Activated T-helper 2 cell treated with anti-CD3 and anti-CD28 coated beads, Interferon-gamma antibody, Interleukin-2, Interleukin-4, amounts not matched to agents 10 μg/mL and 5 μg/mL and 100 μg/mL, durations not matched to agents 14 hours and 24 hours and 36 hours (primary cell): ENCODE measurements at places on chromosomes 5 and 9.

DNA sequence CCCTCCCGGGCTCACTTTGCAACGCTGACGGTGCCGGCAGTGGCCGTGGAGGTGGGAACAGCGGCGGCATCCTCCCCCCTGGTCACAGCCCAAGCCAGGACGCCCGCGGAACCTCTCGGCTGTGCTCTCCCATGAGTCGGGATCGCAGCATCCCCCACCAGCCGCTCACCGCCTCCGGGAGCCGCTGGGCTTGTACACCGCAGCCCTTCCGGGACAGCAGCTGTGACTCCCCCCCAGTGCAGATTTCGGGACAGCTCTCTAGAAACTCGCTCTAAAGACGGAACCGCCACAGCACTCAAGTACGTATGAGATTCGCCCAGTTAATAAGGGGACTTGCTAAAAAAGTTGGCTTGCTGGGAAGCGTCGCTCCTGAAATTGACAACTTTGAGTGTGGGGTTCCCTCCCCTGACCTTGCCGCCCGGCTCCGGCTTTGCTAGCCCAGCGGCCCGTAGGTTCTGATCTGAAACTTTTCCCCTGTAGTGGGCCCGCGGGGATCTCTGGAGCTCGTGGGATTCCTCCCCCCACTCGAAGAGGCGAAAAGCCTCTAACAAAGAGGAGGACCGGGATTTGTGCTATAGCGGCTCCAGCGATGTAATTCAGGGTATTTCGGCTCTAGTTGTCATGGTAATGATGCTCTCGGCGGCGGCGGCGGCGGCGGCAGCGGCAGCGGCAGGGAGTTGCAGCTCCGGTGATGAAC lies 572 bp downstream of the NR4A3 start:
- H3K27ac ChIP-seq, result peak overlapping the region; percentile 87
- peak overlapping the region; percentile 100 for H3K4me3 ChIP-seq
- DNase-seq, result peak; percentile 43
- H3K36me3 ChIP-seq, result peaks cover 53% of the 10 kb centered on the region
- H3K4me1 ChIP-seq, result peaks cover 40% of the 10 kb centered on the region

GRCh38 chr5:137656558-137656957 lies 79.3 kb downstream of the KLHL3 start:
- H3K36me3 ChIP-seq, result no peaks in the 10 kb centered on the region
- peaks cover 2% of the 10 kb centered on the region for H3K4me1 ChIP-seq
- no peak overlapping the region for H3K4me3 ChIP-seq
- no peak for DNase-seq
- no peaks in the 10 kb centered on the region for H3K27me3 ChIP-seq

DNA sequence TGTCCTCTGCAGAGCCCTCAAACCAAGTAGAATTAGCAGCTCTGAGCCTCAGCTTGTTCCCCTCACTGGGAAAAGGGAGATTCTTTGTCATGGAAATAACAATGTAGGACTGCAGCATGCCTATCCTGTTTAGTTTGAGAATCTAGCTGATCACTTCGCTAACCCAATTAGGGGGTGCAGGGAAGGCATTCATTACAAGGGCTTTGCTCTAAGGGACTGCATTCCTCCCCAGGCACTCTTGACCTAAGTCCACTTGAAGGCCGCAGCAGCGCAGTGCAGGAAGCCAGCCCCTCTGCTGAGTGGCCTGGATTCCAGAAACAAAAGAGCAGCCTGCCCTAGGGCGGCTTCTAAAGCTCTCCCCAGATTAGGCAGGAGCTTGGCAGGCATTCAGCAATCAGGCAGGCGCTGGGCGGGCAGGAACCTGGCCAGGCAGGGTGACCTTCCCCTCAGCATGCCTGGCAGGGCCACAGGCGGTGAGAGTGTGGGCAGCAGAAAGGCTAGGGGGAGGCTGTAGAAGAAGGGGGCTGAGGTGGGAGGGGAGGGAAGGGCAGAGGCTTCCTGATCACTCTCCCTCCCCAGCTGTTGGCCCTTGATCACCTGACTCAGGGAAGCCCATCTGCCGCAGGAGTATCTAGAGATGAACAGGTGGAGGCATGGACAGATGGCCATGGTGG lies 24.8 kb downstream of the CCNJL start:
- H3K4me1 ChIP-seq, result no peaks in the 10 kb centered on the region
- H3K27ac ChIP-seq, result no peak overlapping the region
- H3K36me3 ChIP-seq, result no peaks in the 10 kb centered on the region
- no peak overlapping the region for H3K4me3 ChIP-seq
- no peaks in the 10 kb centered on the region for H3K27me3 ChIP-seq
- DNase-seq, result no peak

- H3K4me3 ChIP-seq, result no peak overlapping the region
- no peaks in the 10 kb centered on the region for H3K4me1 ChIP-seq
- no peaks in the 10 kb centered on the region for H3K36me3 ChIP-seq
- no peaks in the 10 kb centered on the region for H3K27me3 ChIP-seq
- H3K27ac ChIP-seq, result no peak overlapping the region
- no peak for DNase-seq
Measured at GRCh38 chr9:16211946-16212345, 658.5 kb downstream of the BNC2 start.

DNA sequence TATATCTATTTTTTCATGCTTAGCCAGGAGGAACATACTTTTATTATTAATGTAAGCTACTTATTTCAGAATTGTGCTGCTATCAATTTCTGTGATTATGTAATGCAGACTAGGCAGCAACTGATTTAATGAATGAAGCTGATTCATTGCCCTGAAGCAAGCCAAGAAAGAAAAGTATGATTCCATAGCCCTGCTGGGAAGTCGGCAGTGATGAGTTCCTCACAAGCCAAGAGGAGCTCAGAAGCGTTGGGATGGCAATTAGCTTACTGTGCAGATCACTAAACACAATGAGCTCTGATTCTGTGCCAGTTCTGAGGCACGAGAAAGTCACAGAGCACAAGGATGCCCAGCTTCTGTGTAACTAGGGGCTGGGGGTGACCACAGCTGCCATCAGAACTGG lies 254.3 kb upstream of the KLF9 start:
- H3K4me3 ChIP-seq, result no peak overlapping the region
- H3K27ac ChIP-seq, result no peak overlapping the region
- peaks cover 2% of the 10 kb centered on the region for H3K27me3 ChIP-seq
- no peaks in the 10 kb centered on the region for H3K36me3 ChIP-seq
- DNase-seq, result no peak
- peaks cover 10% of the 10 kb centered on the region for H3K4me1 ChIP-seq

GRCh38 chr5:135008556-135008955 lies 25.5 kb downstream of the PITX1 start:
- no peaks in the 10 kb centered on the region for H3K36me3 ChIP-seq
- no peak overlapping the region for H3K27ac ChIP-seq
- no peaks in the 10 kb centered on the region for H3K27me3 ChIP-seq
- H3K4me1 ChIP-seq, result no peaks in the 10 kb centered on the region

DNA sequence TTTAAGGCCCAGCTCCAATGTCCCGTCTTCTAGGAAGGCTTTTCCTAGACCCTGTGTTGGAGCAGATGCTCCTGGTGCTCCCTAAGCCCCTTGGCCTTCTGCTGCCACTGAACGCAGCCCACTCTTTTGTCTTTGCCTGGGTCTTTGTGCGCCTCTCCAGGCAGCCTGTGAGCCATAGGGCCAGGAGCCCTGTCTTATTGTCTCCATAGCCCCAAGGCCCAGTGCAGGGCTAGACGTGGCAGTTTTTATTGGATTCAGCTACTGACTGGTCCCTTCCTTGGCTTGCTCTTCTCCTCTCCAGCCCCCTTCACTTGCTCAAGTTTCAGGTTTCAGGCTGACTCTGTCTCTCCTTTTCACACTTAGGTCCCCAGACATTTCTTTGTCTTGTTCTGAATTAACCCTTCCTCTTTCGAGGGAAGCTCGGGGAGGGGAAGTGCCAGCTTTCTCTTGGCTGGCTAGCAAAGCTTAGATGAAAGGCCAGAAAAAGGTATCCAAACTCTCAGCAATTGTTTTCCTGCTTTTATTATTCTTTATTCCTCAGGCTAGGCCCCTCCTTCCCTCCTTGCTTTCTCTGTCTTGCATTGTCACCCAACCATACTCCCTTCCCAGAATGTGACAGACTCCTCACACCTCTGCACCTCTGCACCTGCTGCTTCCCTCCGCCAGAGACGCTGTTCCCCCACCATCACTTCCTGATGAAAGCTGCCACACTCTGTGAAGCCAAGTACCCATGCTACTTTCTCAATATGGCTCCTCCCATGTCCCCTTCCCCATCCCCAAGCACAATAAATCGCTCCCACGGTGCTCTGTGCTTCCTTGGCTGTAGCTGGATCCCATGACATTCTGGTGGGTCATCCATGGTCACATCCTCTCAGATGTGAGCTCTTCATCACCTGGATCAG lies 101.6 kb upstream of the CPEB4 start:
- H3K4me1 ChIP-seq, result peaks cover 14% of the 10 kb centered on the region
- no peaks in the 10 kb centered on the region for H3K36me3 ChIP-seq
- H3K27ac ChIP-seq, result no peak overlapping the region
- no peaks in the 10 kb centered on the region for H3K27me3 ChIP-seq
- no peak for DNase-seq

DNA sequence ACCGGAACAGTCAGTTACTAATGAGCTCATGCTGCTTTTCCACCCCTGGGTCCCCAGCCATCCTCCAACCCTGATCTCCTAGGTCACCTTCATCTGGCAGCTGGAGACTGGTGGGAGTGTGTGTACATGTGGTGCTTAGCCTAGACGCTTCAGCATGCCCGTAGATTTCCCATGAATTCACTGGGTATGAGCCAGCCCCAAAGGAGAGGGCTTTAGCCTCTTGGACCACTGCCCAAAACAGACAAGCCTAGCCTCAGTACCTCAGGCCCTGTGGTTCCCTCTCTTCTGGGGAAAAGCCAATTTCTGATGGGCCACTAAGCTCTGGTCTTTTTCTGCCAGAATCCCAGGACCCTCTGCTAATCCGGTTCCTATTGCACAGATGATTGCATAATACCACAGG lies 48.0 kb upstream of the ASTN2 start:
- DNase-seq, result no peak
- no peaks in the 10 kb centered on the region for H3K4me1 ChIP-seq
- no peaks in the 10 kb centered on the region for H3K36me3 ChIP-seq
- no peak overlapping the region for H3K4me3 ChIP-seq
- no peaks in the 10 kb centered on the region for H3K27me3 ChIP-seq

DNA sequence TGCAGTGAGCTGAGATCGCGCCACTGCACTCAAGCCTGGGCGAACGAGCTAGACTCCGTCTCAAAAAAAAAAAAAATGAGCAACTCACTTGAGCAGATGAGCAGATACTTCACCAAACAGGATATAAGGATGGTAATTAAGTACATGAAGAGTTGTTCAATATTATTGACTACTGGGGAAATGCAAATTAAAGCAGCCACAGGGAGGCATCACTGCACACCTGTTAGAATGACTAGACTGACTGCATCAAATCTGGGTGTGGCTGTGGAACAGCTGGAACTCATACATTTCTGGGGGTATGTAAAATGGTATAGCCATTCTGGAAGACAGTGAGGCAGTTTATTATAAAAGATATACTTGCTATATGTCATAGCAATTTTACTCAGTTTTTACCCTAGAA lies 93.0 kb downstream of the WNK2 start:
- H3K4me1 ChIP-seq, result no peaks in the 10 kb centered on the region
- no peaks in the 10 kb centered on the region for H3K36me3 ChIP-seq
- H3K27me3 ChIP-seq, result peaks cover 60% of the 10 kb centered on the region
- peak; percentile 6 for DNase-seq

- no peak for DNase-seq
- no peak overlapping the region for H3K4me3 ChIP-seq
- H3K36me3 ChIP-seq, result no peaks in the 10 kb centered on the region
- no peaks in the 10 kb centered on the region for H3K4me1 ChIP-seq
- H3K27me3 ChIP-seq, result no peaks in the 10 kb centered on the region
Measured at GRCh38 chr5:92568522-92568921, 1012.5 kb downstream of the NR2F1-AS1 start.

DNA sequence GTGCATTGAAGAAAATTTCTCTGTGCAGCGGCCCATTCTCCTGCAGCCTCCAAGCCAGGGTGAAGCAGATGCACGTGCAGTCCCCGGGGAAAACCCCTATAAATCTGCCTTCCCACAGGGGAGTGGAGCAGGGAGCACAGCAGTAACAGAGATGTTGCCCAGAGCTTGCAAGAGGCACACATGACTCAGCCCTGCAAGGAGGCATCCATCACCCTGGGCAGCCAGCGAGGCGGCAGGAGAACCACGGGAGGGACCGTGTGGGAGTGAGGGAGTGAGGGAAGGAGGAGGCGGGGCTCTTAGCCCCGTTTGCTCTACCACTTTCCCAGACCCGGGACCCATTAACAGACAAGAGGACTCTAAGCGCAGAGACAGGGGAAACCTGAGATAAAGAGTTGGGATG lies 96.2 kb upstream of the ARAP3 start:
- no peak overlapping the region for H3K4me3 ChIP-seq
- no peaks in the 10 kb centered on the region for H3K36me3 ChIP-seq
- no peak overlapping the region for H3K27ac ChIP-seq
- peaks cover 6% of the 10 kb centered on the region for H3K4me1 ChIP-seq

DNA sequence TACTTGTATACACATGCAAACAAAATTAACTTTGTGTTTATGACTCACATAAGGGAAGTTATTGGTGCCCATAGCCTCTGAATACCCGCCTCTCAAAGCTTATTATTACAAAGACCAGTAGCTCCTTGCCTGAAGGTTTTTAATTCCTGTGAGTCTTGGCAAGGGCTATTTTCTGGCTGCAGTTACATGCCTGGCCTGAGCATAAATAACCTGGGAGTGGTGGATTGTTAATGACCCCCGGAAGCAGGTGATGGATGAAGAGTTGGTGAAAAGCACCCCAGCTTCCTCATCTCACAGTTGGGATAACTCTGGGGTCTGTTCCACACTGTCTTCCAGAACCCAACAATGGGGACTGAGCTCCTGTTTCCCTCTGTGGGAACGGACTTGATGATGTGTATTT lies 594.5 kb downstream of the PDE4D start:
- H3K27ac ChIP-seq, result no peak overlapping the region
- DNase-seq, result no peak
- H3K36me3 ChIP-seq, result no peaks in the 10 kb centered on the region

- no peak overlapping the region for H3K27ac ChIP-seq
- no peaks in the 10 kb centered on the region for H3K4me1 ChIP-seq
Measured at GRCh38 chr5:25190521-25191000, 545.8 kb upstream of the CDH10 start.

- no peaks in the 10 kb centered on the region for H3K27me3 ChIP-seq
- no peaks in the 10 kb centered on the region for H3K4me1 ChIP-seq
- no peak overlapping the region for H3K27ac ChIP-seq
- no peaks in the 10 kb centered on the region for H3K36me3 ChIP-seq
- DNase-seq, result no peak
Measured at GRCh38 chr9:26548781-26549290, 343.8 kb downstream of the CAAP1 start.

DNA sequence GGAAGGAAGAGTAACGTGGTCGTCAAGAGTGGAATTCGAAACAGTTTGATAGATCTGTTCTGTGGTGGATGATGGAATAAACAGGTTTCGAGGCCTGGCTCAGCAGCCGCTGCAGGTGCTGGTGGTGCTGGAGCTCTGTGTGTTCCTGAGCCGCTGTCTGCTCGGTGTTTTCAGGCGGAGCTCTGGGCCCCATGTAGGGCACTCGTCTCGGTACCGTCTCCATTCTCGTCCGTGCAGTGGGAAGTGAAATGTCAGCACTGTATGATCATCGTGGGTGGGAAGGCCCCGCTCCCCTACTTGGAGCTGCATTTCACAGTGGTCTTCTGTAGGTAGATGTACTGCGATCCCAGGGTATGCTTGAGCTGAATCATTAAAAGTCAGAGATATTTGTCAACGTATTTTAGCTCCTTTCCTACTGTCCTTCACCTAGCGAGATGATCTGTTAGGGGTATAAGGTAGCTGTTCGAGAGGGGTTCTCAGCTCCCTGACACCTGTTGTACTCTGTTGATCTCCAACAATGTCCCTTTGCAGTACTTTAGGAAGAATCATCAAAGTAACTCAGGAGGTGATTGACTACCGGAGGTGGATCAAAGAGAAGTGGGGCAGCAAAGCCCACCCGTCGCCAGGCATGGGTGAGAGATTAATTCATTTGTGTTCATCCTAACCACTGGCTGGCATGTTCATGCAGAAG lies 35.9 kb downstream of the TENT4A start:
- peaks cover 14% of the 10 kb centered on the region for H3K4me1 ChIP-seq
- no peaks in the 10 kb centered on the region for H3K27me3 ChIP-seq
- peak overlapping the region; percentile 21 for H3K27ac ChIP-seq
